Dorsolateral prefrontal cortex (tissue), 122 donors: ENCODE measurements at places on chromosomes 16 and 17.

GRCh38 chr17:37737081-37737480 is 7.8 kb downstream of the HNF1B start:
- no peak for DNase-seq

DNA sequence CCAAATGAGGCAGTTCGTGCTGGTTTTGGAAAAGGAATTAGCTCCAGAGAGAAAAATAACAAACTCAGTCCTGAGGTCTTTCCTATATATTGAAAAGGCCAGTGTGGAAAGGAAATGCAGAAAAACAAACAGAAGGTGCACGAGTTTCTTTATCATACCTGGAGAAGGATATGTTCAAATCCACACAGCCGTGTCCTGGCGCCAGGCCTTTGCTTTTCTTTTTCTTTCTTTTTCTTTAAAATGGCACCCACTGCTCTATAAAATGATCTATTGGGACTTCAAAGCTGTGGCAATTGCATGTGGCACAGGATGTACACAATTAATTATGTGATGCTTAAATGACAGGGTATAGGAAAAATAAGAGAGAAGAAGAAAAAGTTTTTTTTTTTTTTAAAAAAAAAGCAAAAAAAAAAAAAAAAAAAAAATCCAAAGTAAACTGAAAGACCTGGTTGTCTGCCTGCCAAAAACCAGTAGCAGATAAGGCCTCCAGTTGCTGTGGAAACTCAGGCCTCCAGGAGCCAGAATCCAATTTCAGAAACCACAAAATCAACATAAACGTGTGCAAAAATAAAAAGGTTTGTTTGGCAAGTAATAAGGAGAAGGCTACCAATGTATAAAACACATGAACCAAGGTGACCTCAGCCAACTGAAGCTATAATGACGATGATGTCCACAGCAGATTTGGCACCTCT is 957.6 kb upstream of the SOX9 start:
- no peak for DNase-seq

- DNase-seq = no peak
Measured at GRCh38 chr17:1454541-1454940, 1.5 kb downstream of the CRK start.

GRCh38 chr16:56931271-56931891 is 561 bp upstream of the HERPUD1 start:
- DNase-seq = no peak

- no peak for DNase-seq
Measured at GRCh38 chr17:81429821-81430551, 34.7 kb downstream of the BAHCC1 start.

DNA sequence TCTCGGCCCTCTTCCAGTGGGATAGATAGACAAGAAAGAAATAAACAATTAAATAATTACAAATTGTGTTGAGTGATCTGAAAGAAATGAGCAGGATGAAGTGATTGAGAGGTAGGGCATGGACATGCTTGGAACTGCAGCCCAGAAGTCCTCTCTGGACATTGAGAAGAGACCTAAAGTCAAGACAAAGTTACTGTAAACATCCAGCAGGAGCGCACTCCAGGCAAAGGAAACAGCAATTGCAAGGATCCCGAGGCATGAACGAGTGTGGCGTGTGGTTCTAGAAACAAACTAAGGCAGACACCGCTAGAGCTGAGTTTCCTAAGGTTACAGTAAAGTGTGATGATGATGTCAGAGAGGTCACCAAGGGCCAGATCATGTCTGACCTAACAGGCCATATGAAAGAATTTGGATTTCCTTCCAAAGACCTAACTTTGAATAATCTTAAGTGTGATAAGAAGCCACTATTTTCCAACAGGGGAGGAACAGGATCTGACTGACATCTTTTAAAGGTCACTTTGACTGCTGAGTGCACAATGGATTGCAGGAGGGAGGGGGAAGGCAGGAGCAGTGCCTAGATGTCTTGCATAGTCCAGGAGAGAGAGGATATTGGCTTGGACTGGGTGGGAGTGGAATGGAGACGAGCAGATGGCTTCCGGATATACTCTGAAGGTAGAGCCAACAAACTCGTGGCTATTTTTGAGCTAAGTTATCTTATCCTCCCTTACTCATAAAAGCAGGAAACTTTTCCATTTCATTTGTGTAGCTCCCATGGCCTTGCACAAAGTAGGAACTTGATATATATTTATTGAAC is 19.0 kb downstream of the ABCC12 start:
- no peak for DNase-seq

DNA sequence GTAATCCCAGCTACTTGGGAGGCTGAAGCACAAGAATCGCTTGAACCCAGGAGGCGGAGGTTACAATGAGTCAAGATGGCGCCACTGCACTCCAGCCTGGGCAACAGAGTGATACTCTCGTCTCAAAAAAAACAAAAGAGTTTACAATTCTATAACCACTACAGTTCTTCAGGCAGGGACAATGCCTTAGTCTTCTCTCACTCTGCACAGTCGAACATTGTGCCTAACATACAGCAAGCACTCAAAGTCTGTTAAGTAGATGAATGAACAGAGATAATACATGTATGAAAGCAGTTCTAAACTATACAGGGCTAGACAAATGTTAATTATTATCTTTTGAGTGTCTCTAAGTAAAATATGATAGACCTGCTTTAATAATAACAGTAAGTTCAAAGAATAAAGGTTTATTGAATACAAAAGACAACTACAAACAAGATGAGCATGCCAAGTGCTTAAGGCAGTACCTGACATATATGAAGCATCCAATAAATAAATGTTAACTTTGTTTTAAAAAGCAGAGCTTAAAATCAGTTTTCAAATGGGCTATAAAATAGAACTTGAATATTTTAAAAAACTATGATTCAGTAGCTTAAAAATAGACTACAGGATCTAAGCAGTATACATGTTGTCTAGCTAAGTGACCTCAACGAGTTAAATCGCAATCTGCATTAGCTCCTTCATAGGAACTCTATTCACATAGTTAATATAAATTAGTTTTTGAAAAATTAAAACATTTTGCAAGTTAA is 19.3 kb downstream of the INTS2 start:
- DNase-seq = no peak

DNA sequence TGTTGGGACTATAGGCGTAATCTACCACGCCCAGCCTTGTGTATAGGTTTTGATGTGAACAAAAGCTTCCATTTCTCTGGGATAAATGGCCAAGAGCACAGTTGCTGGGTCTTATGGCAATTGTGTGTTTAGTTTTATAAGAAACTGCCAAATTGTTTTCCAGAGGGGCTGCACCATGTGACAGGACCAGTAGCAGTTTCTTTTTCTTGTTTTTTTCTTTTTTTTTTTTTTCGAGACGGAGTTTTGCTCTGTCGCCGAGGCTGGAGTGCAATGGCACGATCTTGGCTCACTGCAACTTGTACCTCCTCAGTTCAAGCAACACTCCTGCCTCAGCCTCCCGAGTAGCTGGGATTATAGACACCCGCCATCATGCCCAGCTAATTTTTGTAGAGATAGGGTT is 34.3 kb upstream of the CBX4 start:
- no peak for DNase-seq

GRCh38 chr17:83077939-83078338 is 1.5 kb upstream of the METRNL start:
- no peak for DNase-seq

DNA sequence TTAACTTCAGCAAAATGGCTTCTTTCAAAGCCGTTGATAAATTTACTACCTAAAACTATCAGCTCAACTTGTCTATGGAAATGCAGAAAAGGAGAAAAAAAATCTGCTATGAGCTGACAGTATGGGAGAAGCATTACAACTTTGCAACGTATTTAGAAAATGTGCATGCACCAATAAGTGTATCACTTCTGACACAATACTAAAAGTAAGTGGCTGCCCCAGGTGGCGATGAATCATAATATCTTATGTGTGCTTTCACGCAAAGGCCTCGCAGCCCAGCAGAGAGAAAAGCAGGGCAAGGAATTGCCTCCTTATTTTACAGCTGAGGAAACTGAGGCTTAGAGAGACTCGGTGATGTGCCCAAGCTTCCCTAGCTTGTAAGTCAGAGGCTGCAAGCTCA is 101.8 kb downstream of the SALL1 start:
- DNase-seq = no peak

GRCh38 chr17:17893801-17894644 is 57.2 kb upstream of the SREBF1 start:
- DNase-seq = no peak

GRCh38 chr17:67753026-67753425 is 35.3 kb downstream of the NOL11 start:
- DNase-seq = no peak

GRCh38 chr16:69503244-69503643 is 62.5 kb upstream of the NFAT5 start:
- DNase-seq = no peak

- DNase-seq = no peak
Measured at GRCh38 chr17:55585629-55586028, 74.4 kb upstream of the SMIM36 start.

- DNase-seq = no peak
Measured at GRCh38 chr17:42647778-42648177, 11.3 kb upstream of the TUBG2 start.

DNA sequence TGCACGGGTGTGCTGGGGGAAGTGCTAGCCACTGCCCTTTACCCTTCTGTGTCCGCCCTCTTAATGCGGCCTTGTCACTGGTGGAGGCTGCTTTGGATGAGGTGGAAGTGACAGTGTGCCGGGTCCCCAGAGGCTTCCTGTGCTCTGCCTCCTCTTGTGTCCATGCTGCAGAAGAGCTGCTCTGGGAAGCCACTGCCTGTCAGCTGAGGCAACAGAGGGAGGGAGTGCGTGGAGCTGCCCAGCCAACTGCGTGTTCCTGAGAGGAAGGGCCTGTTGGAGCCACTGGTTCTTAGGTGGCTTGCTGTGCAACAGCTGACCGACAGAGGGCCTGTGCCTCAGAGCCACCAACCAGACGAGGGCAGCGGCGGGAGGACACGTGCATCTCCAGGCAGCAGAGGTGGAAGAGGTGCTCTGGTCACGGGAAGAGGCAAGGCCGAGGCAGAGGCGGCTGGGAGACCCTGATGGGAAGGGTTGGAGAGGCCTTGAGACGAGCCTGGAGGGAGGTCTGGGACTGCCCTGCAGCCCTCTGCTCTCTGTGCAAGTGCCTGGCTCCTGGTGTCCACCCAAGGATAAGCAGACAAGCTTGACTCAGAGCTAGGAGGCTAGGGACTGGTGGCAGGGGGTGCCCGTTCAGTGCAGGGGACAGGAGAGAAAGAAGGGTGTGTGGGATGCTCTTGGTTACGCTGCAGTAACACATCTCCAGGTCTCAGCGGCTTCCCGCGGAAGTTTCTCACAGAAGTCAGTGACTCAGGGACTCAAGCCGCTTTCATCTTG is 25.4 kb downstream of the B9D1 start:
- peak; percentile 70 for DNase-seq

DNA sequence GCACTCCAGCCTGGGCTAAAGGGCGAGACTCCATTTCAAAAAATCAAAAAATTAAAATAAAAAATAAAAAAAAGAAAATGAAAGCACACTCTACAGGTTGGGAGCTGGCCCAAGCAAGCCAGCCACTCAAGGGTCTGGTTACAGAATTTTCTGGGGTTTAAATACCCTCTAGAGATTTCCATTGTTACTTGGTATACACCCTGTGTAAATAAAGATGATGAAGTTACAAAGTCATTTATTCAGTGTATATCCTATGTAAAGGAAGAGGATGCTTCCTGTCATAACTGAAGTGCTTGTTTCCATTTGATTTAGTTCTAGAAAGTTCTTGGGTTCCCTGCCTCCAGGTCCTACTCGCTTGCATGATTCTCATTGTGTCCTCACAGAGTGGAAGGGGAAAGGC is 79.9 kb upstream of the C17orf78 start:
- DNase-seq = no peak

- DNase-seq = no peak
Measured at GRCh38 chr17:18332909-18333489, 17.9 kb downstream of the SMCR8 start.

DNA sequence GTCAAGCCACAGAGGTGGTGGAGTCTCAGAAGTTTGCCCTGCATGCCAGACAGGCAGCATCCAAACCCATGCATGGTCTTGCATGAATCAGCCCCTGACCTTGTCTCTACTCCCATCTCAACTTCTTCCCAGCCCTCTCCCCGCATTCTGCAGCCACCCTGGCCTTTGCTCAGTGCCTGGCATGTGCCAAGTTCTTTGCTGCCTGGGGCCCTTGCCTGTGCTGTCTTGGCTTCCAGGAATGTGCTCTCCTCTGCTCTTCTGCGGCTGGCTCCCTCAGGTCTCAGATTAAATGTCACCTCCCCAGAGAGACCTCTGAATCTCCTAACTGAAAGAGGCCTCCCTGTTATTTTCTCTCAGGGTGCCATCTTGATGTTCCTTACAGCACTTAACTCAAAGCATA is 17.6 kb downstream of the DRC3 start:
- no peak for DNase-seq

GRCh38 chr17:81120149-81120484 is 45.2 kb upstream of the PVALEF start:
- DNase-seq = no peak

DNA sequence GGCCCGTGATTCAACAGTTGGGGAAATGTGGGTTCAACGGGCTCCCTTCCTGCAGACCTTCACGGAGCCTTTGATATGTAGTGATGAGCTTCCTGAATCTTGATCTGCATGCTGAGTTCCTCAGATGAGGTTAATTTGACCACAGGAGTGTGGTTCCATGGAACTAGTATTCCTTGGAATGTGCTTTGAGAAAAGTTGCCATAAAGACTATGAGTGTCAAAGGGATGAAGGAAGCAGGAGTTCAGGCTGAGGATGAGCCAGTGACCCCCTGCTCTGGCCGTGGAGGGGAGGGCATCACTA is 229.2 kb downstream of the MSI2 start:
- no peak for DNase-seq

GRCh38 chr16:51761001-51761400 is 609.9 kb upstream of the SALL1 start:
- no peak for DNase-seq

DNA sequence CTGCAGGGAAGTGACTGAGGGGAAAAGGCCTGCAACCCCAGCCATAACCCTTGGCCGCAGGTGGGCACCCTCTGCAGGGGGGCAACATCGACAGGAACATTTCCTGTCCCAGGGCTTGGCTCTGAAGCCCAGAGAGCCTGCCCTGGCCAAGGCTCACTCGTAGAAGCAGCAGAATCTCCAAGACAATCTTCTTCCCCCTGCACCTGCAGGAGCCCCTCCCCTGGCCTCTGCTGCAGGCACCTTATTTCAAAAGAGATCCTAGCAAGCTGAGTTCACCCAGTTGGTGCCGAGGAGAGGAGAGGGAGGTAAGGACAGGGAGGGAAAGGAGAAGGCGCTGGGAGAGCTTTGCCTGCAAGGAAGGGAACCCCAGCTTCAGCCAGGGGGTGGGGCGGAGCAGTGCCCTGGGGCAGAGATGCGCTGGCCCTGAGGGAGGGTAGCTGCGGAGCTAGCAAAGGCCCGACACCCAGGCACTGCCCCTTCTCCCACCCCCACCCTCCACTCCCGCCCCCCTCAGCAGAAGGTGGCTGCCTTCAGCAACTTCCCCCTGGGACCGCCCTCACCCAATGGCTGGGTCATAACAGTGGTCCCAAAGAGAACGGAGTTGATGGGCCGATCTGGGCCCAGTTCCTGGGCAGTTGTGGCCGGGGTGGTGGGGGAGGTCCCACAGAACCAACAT is 104.3 kb upstream of the TNRC6C start:
- DNase-seq = no peak
